ENCODE measurements at places on chromosomes 11 and 22.

DNA sequence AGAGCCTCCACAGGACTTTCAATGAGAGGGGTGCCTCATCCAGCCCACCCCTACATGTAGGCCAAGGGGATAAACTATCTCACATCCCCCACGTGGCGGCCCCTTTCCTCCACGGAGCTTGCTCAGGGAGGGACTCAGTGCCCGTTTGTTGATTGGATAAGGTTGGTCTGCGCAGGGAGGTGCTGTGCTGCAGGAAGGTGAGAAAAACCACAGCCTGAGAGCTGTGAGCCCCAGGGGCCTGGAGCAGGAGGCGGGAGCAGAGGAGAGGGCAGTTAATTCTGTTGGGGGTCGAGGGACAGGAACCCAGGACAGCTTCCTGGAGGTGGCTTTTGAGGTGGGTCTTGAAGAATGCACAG lies 31.9 kb upstream of the ATXN10 start:
- DNase-seq = no peak

- DNase-seq = peak; percentile 89
These were observed 3.7 kb upstream of the KCNC1 start for GRCh38 chr11:17730608-17731462.

- peak; percentile 95 for DNase-seq
These were observed 21.5 kb upstream of the MALAT1 start for GRCh38 chr11:65477149-65477965.

DNA sequence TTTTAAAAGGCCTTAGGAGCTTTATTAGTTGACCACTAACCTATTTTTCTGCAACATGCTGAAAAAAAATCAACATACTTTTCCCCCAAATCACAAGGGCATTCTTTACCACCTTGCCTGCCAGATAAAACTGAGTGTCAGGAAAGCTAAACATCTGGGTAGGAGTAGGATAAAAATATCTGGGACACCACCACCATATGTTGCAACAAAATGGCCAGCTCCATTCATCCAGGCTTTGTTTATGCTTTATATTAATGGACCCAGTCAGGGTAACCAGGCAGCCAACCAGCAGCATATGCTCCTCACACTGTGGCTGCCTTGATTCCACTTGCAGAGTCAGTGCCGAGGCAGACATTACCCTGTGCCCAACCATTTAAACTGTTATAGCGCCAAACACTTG lies 1024.5 kb downstream of the LRRC4C start:
- DNase-seq = no peak

GRCh38 chr22:24510637-24511625 lies 15.8 kb downstream of the UPB1 start:
- no peak for DNase-seq

DNA sequence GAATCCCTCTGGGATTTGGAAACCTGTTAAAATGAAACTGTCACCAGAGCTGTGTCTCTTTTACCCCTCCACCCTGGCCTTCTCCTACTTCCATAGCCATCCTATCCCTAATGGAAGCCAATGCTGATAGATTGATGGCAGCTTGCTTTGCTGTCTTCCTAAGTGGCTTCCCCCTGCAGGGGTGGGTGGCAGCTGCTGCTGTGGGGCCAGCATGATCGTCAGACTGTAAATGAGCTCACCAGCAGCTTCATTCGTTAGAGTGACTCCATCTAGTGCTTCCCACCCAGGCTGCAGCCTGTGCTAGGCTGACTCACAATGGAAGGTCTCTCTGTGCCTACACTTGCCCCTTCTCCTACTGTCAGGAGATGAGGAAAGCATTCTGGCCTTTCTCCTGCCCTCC lies 311.0 kb downstream of the BUD13 start:
- DNase-seq = no peak

GRCh38 chr11:73198677-73199076 lies 19.4 kb upstream of the P2RY2 start:
- DNase-seq = no peak

DNA sequence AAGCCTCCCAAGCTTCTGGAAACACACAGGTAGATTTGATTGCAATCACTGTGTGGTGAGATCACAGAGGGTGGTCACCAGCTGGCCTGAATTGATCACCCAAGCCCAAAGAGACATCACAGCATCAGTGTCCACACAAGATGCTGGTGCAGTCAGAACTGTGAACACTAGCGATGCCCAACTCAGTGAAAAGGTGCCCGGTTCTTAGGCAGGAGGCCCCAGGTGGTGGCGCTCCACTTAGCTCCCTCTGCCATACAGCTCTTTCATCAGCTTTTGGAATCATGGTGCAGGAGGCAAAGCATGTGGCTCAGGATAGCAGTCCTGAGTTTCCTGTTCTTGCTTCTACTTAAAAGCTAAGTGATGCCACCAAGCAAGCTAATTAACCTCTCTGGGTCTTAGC lies 11.1 kb downstream of the DGCR2 start:
- no peak for DNase-seq

DNA sequence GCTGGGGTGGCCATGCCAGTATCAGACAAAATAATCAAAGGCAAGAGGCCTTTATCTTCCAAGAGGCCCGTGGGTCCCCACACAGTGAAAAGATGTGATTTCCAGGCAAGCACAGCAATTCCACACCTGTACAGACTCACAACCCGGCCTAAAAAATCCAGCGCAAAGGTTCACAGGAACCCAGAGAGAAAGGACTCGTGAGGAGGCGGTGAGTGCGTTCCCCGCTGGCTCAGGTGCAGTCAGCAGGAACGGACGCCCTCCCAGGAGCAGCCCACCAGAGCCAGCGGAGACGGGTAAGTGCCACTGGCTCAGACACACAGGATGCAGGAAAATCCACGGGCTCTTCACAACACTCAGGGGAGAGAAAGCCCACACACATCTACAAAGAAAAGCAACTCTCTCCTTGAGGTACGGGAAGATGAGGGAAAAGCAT lies 4.4 kb downstream of the TOLLIP start:
- DNase-seq = peak; percentile 31

- DNase-seq = no peak
These were observed 5.4 kb downstream of the INPP5J start for GRCh38 chr22:31128156-31128555.

DNA sequence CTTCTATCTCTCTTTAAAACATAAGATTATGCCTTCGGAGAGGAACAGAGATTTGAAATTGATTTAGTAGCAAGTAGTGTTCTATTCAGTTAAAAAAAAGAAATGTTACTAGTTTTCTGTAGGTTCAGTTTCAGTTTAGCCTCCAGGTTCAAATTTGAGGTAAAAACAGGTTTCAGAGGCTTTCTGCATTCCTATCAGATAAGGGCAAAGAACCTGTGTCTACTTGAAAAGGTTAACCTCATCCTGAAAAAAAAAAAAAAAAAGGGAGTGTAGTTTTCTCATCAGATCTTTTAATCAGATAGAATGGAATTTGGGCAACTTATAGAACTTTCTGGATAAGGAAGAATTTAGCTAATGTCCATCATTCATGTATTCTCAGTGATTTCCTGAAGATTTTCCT lies 12.1 kb downstream of the C11orf97 start:
- DNase-seq = no peak

DNA sequence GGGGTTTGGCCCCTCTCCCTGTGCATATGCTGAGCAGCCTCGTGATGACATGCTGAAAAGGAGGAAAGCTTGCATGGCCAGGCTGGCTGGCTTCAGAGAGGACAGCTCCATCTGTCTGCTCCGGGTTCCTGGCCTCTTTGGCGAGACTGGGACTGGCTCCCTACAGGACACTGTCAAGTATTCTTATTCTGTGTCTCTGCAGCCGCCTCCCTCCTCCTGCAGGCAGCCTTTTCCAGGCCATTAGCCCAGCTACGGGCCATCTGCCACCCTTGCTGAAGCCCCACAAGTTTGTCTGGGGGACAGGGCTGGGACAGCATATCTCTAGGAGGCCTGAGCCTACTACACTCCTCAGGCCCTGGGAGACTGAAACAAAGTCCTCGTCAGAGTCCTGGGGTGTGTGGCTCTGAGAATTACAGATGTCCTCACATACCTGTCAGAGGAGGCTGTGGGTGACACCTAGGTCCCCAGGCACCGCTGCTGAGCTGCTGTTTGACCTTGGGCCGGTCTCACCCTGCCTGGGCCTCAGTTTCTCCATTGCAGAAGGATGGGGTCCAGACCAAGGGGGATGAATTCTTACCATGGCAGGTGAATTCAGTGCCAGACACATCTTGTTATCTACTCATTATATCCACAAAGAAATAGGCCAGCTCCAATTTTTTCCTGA lies 11.0 kb downstream of the MRGPRG start:
- DNase-seq = no peak

- DNase-seq = no peak
These were observed 44.9 kb upstream of the DAGLA start for GRCh38 chr11:61635304-61635703.

DNA sequence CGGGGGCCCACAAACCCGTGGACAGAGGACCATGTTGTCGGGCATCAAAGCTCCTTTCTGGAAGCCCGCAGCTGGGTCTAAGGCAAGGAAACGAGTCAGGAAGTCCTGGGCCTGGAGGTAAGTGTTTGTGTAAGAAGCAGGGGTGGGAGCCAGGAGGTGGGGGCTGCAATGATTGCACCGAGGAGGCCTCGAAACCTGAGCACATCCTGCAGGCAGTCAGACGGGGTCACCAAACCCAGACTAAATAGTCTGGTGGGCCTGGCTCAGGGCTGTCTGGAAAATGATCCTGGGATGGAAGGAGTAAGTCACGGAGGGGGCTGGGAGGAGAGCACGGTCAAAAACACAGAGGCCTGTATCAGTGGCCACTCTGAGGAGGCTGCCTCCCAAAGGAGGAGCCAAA lies 539.2 kb downstream of the MN1 start:
- no peak for DNase-seq

DNA sequence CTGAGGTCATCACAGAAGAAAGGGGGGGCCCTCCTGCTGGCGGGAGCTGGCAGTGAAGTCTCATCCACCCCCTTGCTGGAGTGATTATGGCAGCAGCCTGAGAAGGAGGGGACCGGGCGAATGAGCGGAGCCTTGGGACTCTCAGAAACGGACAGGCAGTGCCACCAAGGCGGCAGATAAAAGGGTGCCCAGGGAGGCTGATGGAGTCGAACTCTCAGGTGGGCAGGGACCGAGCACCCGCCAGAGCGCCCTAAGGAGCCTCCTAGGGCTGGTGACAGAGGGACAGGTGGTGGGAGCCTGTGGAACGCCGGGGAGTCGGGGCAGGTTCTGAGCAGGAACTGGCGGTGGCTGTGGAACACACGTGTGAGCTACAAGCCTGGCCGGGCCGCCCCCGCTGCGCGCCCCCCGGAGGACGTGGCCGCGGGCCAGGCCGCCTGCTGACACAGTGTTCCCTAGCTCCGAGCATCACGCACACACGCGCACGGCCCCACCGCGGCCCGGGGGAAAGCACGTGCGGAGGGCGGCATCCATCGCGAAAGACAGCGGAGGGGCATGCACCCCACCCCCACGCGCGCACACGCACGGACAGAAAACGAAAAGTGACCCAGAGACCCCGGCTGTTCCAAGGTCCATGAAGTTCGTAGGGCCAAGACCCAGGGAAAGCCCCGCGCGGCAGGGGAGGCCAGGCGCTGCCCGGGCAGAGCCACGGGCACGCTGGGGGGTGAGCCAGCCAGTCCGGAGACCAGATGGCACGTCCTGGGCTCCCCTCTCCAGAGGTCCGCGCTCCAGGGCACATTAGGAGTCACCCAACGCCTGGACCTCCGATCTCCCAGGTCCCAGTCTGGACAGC lies 1.0 kb downstream of the VWCE start:
- DNase-seq = peak; percentile 64

DNA sequence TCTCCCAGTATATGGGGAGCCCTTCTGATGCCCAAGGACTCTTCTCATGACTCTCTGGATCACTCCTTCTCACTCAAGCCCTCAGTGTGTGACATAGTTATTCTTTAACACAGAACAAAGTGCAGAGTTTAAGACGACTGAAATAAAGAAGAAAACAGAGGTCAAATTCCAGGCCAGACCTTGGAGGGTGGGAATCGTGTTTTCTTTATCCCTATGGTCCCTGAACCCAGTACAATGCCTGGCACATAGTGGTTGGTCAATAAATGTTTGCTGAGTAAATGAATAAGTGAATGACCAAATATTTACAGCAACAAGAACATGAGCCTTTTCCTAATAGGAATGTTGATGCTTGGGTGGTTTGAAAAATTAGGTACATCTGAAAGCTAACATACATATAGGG lies 28.8 kb downstream of the VSTM5 start:
- DNase-seq = no peak

All from ecto neural progenitor cell (in vitro differentiated cells).